Renal pelvis (tissue), 12 donors: ENCODE measurements at places on chromosomes 13 and 19. TPM values are rescaled to one million over a fixed set of nuclear protein-coding genes. Genes with fewer than 3 reads are reported as not detected.

DNA sequence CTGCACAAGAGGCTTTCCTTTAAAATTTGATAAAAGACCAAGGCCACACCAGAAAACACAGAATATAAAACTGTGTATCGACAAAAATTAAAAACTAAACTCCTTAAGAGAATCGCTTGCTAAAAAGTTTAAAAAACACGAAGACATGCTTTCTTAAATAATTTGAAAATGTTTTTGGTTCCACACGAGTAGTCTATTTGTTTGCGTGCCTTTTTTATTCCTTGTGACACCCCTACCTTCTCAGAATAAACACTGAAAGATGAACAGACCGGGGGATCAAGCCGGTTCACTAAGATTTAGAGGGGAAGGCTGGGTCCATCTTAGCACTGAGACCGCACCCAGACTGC, 256.4 kb upstream of the STARD13 start:
- DNase-seq: no peak

DNA sequence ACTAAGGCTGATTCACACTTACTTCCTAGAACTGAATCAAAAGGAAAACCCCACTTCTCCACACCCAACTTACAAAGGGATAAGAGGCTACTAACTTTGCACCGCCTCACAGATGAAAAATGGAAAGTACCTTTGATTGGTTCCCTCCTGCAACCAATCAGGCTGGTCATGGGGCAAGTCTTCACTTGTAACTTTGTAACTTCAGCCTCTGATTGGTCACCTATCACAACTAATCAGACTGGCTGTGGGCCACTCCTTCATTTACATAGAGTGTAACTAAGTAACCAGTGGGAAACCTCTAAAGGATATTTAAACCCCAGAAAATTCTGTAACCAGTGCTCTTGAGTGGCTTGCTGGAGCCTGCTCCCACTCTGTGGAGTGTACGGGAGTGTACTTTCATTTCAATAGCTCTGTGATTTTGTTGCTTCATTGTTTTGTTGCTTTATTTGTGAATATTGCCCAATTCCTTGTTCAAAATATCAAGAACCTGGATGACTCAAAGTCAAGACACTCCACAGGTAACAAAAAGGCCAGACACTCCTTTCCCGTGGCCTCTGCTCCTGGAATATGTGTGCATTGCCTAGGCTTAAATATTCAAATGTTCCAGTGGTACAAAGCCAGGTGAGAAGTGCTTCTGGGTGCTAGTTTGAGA, 50.5 kb downstream of the RFC3 start:
- DNase-seq: no peak

GRCh38 chr13:66657165-66657881, 572.8 kb downstream of the PCDH9 start:
- no peak for DNase-seq

Gene JAK3
- 3.8 TPM for polyA plus RNA-seq

- DNase-seq: no peak
These were observed 131.5 kb upstream of the USP29 start for GRCh38 chr19:56988299-56988698.

DNA sequence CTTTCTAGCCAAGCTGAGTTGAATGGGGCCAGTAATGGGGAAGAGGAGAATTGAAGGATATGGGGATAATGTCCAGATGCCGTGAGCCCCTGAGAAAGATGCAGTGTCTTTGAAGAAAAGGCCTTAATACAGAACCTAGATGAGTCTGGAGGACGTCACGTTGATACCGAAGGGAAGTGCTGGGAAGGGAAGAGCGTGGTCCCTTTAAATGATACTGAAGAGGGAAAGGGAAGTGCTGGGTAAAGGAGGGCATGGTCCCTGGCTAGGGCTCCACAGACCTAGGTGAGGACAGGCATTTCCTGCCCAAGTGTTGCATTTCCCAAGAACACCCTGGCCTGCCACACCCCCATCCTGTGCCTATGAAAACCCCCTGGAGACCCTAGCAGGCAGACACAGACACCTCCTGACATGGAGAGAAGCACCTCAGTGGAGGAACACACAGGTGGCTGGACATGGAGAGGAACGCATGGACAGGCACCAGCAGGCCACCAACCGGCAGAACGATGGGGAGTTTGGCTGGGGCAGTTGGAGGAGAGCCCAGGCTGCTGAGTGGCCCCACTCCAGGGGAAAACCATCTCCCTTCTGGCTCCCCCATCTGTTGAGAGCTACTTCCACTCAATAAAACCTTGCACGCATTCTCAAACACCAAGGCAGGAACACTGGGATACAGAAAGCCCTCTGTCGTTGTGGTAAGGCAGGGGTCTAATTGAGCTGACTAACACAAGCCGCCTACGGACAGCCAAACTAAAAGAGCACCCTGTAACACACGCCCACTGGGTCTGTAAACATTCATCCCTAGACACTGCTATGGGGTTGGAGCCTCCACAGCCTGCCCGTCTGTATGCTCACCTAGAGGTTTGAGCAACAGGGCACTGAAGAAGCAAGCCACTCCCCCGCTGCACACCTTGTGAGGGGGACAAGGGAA, 34.9 kb upstream of the POMP start:
- no peak for DNase-seq

Gene PABPC3
- 0.83 TPM for polyA plus RNA-seq

GRCh38 chr13:27166313-27166712, 5.3 kb downstream of the USP12 start:
- DNase-seq: no peak

GRCh38 chr19:19463348-19464117, 51.8 kb downstream of the TSSK6 start:
- no peak for DNase-seq

GRCh38 chr19:10742476-10742875, 24.6 kb downstream of the DNM2 start:
- no peak for DNase-seq

Gene PRR22
- polyA plus RNA-seq: 6.5 TPM

GRCh38 chr19:51627491-51628138, 2.6 kb downstream of the SIGLEC5 start:
- no peak for DNase-seq

Gene RXFP2
- polyA plus RNA-seq: 1.3 TPM

DNA sequence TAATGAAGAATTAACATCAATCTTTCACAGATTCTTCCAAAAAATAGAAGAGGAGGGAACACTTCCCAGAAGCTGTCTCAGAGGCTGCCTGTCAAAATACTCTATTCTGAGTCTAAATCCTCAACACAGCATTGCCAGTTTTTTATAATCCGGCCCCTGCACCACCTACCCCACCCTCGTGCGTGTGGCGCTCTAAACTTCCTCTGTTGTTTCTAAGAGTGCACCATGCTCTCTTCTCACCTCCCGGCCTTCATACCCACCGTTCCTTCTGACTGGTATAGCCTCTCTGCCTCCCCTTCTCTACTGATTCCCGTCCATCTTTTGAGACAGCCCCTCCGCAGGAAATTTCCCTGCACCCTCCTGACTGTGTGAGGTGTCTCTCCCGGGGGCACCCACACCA, 136.8 kb downstream of the KATNAL1 start:
- no peak for DNase-seq

DNA sequence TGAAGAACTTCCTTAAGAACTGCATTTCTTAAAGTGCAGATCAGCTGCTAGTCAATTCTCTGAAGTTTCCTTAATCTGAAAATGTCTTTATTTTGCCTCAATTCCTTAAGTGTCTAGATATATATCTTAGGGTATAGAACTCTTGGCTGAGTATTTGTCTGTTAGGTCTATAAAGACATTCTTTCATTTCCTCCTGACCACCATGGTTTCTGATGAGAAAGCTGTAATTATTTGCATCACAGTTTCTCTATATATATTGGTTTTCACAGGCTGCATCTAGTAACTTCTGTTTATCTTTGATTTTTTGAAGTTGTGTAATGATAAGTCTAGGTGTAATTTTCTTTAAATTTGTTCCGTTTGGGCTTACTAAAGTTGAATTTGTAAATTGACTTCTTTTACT, 15.2 kb downstream of the NDFIP2 start:
- DNase-seq: no peak

DNA sequence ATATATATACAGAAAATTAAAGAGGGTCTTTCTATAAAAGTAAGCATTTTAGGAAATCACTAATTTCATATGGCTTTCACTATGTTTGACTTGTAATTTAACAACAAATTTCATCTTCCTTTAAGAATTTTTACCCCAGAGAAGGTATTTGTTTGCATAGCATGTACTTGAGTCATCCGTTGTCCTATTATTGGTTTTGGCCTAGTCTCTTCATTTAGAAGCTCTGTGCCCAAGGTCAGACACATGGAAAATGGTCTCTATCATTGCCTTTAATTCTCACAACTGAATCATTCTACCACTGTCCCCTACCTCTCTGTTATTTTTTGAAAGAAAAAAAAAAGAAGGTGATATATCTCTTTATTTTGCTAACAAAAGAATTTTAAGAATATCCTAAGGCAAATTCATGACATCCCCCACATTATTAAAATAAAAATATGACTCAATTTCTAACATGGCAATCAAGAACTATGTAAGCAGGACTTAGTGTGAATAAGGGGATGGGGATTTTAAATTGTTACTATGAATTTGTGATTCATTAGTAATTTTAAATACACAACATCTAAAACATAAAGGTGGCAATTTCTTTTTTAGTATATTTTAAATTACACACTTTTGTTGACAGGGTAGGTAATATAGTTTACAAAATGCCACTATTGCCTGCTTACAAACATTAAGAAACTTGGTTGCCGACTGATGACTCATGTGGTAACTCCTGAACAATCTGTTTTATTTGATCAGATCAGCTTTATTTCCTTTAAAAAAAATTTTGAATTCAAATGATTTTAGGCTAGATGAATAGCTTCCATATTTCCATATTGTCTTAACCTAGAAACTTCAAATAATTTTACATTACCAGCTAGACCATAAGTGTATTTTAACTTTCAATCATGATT, 13.9 kb downstream of the SLITRK5 start:
- no peak for DNase-seq

- DNase-seq: no peak
These were observed 1.9 kb downstream of the CDK8 start for GRCh38 chr13:26255691-26256277.

- DNase-seq: peak; percentile 69
These were observed 207.6 kb downstream of the DACH1 start for GRCh38 chr13:71659404-71659803.

Gene TTC9B
- 0.10 TPM for polyA plus RNA-seq

Gene ZNF681
- 5.4 TPM for polyA plus RNA-seq

Gene ZNF844
- 26.5 TPM for polyA plus RNA-seq

DNA sequence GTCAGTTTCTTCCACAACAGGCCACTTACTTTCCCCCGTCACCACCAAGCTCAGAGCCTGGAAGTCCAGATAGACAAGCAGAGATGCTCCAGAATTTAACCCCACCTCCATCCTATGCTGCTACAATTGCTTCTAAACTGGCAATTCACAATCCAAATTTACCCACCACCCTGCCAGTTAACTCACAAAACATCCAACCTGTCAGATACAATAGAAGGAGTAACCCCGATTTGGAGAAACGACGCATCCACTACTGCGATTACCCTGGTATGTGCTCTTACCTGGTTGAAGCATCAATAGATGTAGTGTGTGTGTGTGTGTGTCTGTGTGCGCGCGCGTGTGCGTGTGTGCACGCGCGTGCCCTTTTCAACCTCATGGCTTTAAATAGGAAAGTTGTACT, 3.7 kb downstream of the KLF5 start:
- DNase-seq: no peak

GRCh38 chr13:46665633-46666482, 112.9 kb downstream of the LRCH1 start:
- DNase-seq: no peak

DNA sequence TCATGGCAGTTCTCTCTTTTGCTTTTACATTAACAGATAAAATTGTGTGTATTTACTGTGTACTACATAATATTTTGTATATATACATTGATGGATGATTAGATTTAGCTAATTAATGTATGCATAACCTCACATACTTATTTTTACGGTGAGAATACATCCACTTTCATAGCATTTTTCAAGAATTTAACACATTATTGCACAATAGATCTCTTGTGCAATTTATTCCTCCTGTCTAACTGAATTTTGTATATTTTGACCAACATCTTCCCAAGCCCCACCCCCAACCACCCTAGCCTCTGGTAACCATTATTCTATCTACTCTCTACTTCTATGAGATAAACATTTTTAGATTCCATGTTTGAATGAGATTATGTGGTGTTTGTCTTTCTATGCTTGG, 194.7 kb downstream of the RBM26 start:
- no peak for DNase-seq

GRCh38 chr19:40358773-40359172, 10.3 kb downstream of the PLD3 start:
- DNase-seq: no peak

DNA sequence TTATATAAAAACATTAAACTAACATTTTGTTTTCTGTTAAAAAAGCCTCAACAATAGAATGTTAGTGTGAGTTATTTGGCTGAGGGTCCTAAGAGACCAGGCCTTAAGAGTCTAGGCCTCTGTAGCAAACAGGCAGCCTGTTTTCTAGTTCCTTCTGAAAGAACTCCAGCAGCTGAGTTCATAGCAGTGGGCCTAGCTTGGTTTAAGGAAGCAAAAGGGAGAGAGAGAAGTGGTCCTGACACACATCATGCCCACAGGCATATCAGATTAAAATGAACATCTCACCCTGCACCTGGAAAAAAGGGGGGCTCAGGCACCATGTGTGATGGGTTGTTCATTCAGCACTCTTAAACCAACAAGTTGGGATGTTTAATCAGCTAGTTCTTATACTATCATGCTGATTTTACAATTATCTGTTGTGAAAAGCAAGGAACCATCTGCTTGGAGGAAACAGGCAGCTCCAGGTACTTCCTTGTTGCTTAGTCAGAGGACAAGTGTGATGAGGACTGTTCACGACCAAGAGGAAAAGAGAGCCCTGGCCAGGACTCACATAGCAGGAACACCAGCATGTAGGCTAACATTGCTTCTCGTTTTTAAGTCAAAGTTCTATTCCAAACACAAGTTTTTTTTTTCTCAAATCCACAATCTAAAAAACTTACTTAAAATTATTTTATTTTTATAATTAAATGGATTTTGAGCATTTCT, 81.3 kb upstream of the FRY start:
- DNase-seq: no peak

GRCh38 chr19:39401549-39402345, 4.9 kb upstream of the ZFP36 start:
- no peak for DNase-seq

Gene ZNF266
- polyA plus RNA-seq: 38.2 TPM

- DNase-seq: no peak
These were observed 88.4 kb upstream of the DOCK9 start for GRCh38 chr13:99066219-99066618.

Gene ZNF837
- polyA plus RNA-seq: 5.8 TPM

- no peak for DNase-seq
These were observed 50.6 kb downstream of the XPO4 start for GRCh38 chr13:20851844-20852402.

DNA sequence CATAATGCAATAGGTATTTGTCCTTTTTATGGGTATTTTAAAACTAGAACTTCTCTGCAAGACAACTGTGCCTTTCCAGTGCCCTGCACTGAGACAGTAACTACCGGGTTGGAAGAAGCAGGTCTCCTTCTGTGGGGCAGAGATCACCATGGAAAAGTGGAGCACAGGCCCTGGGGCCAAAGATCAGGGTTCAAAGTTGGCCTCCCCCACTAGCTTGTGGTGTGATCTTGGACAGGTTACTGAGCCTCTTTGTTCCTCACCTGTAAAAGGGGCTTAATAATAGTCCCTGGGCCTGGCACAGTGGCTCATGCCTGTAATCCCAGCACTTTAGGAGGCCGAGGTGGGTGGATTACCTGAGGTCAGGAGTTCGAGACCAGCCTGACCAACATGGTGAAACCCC, 68.3 kb downstream of the CEBPG start:
- DNase-seq: no peak

Gene ZNF44
- 70.9 TPM for polyA plus RNA-seq
